H1 (cell line): ENCODE measurements at places on chromosomes 11 and 22.
A peak's percentile ranks its signal among the peaks of the same experiment; 100 is the strongest.

GRCh38 chr11:130330101-130330684 lies 15.5 kb upstream of the ZBTB44 start:
- no peak overlapping the region for H3K4me3 ChIP-seq
- no peaks in the 10 kb centered on the region for H3K4me1 ChIP-seq
- H3K27ac ChIP-seq, result no peak overlapping the region
- no peaks in the 10 kb centered on the region for H3K27me3 ChIP-seq
- H3K36me3 ChIP-seq, result no peaks in the 10 kb centered on the region

GRCh38 chr11:68813773-68814172 lies 27.9 kb downstream of the CPT1A start:
- no peaks in the 10 kb centered on the region for H3K4me1 ChIP-seq
- no peaks in the 10 kb centered on the region for H3K27me3 ChIP-seq
- H3K36me3 ChIP-seq, result no peaks in the 10 kb centered on the region
- no peak overlapping the region for H3K4me3 ChIP-seq
- no peak overlapping the region for H3K27ac ChIP-seq

DNA sequence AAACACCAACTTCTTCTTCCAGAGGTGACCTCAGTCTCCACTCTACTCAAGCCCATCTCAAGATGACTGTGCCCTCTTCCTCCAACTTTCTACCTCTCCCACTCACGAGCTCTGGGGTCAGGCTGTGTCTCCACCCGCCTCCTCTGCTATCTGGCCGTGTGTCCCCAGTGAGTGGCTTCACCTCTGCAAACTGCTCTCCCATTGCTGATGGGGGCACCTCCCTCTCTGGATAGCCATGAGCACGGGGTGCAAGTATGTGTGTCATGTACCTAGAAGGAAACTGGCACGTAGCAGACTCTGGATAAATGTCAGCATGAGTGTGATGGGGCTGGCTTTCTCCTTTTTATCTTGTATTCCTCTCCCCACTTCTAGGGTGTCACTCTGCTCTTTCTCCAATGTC lies 18.3 kb upstream of the RAC2 start:
- no peaks in the 10 kb centered on the region for H3K27me3 ChIP-seq
- DNase-seq, result no peak
- no peak overlapping the region for H3K4me3 ChIP-seq
- H3K36me3 ChIP-seq, result no peaks in the 10 kb centered on the region
- H3K27ac ChIP-seq, result no peak overlapping the region

DNA sequence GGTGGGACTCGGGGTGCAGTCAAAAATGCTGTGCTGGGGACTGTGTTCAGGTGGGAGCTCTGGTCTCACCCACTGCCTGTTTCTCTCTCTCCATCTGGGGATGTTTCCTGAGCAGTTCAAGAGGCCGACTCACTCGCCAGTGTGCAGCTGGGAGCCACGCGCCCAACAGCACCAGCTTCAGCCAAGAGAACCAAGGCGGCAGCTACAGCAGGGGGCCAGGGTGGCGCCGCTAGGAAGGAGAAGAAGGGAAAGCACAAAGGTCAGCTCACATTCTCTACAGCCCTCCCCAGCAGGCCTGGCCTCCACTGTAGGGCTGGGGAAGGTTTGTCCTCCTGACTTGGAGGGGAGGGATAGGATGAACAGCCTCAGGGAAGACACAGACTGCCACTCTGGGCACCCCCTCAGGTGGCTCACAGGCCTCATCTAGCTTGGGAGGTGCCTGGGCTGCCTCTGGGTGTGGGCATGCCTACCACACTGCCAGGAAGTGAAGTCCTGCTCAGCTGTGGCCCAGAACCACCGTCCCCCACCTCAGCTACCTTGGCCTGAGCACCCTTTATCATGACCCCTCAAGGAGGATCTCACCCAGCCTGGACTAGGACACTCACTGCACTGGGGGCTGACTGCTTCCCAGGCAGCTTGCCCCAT lies 13.0 kb downstream of the TUB start:
- H3K27me3 ChIP-seq, result no peaks in the 10 kb centered on the region
- H3K4me1 ChIP-seq, result no peaks in the 10 kb centered on the region
- DNase-seq, result no peak
- no peak overlapping the region for H3K27ac ChIP-seq
- H3K4me3 ChIP-seq, result no peak overlapping the region
- peaks cover 17% of the 10 kb centered on the region for H3K36me3 ChIP-seq

DNA sequence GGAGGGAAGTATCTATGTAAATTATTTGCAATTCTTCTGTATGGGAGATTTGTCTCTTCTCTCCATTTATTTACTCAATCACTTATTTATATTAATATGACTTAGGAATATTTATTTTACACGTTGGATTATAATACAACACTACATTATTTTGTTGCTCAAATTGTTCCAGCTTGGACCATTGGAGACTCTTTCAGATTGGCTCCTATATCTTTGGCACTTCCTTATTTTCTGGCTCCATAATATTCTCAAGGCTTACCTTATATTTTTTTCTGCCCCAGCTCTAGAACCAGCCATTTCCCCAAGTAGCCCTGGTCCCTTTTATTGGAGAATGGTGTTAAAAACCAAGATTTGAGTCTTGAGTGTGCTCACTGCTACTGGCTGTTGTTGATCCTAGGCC lies 101.9 kb downstream of the LRRC32 start:
- H3K27ac ChIP-seq, result no peak overlapping the region
- no peaks in the 10 kb centered on the region for H3K36me3 ChIP-seq
- no peak for DNase-seq
- H3K4me1 ChIP-seq, result no peaks in the 10 kb centered on the region
- no peaks in the 10 kb centered on the region for H3K27me3 ChIP-seq
- no peak overlapping the region for H3K4me3 ChIP-seq

GRCh38 chr11:18329196-18329870 lies 7.0 kb downstream of the GTF2H1 start:
- no peaks in the 10 kb centered on the region for H3K27me3 ChIP-seq
- H3K36me3 ChIP-seq, result peaks cover 12% of the 10 kb centered on the region
- no peak overlapping the region for H3K27ac ChIP-seq
- DNase-seq, result no peak

GRCh38 chr11:36492724-36493304 lies 17.3 kb downstream of the TRAF6 start:
- no peak for DNase-seq
- no peak overlapping the region for H3K27ac ChIP-seq
- H3K36me3 ChIP-seq, result peaks cover 60% of the 10 kb centered on the region
- no peaks in the 10 kb centered on the region for H3K4me1 ChIP-seq
- no peaks in the 10 kb centered on the region for H3K27me3 ChIP-seq
- no peak overlapping the region for H3K4me3 ChIP-seq

- H3K27ac ChIP-seq, result no peak overlapping the region
- no peak for DNase-seq
- H3K36me3 ChIP-seq, result no peaks in the 10 kb centered on the region
- no peak overlapping the region for H3K4me3 ChIP-seq
Measured at GRCh38 chr22:25402501-25403283, 161.8 kb upstream of the GRK3 start.

- DNase-seq, result no peak
- no peaks in the 10 kb centered on the region for H3K4me1 ChIP-seq
- no peak overlapping the region for H3K27ac ChIP-seq
- no peak overlapping the region for H3K4me3 ChIP-seq
Measured at GRCh38 chr11:93704237-93704636, 37.1 kb downstream of the TAF1D start.

DNA sequence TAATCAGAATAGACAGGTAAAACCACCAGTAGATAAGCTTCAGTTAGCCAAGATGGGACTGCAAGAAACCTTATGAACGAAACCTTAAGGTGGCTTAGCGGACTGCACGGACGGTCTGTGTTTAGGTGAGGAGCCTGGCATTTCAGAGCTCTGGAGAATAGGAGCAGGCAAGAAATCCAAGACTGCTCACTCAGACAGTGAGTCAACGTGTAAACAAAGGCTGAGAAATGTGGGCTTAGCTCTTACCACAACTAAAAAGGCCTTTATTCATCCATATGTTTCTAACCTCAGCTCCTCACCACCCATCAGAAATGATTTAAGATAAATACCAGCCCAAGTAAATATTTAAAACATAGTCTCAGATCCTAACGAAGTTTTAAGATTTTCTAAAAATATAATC lies 657.7 kb downstream of the OPCML start:
- no peaks in the 10 kb centered on the region for H3K36me3 ChIP-seq
- no peak overlapping the region for H3K4me3 ChIP-seq
- DNase-seq, result no peak
- H3K27ac ChIP-seq, result no peak overlapping the region
- no peaks in the 10 kb centered on the region for H3K4me1 ChIP-seq

DNA sequence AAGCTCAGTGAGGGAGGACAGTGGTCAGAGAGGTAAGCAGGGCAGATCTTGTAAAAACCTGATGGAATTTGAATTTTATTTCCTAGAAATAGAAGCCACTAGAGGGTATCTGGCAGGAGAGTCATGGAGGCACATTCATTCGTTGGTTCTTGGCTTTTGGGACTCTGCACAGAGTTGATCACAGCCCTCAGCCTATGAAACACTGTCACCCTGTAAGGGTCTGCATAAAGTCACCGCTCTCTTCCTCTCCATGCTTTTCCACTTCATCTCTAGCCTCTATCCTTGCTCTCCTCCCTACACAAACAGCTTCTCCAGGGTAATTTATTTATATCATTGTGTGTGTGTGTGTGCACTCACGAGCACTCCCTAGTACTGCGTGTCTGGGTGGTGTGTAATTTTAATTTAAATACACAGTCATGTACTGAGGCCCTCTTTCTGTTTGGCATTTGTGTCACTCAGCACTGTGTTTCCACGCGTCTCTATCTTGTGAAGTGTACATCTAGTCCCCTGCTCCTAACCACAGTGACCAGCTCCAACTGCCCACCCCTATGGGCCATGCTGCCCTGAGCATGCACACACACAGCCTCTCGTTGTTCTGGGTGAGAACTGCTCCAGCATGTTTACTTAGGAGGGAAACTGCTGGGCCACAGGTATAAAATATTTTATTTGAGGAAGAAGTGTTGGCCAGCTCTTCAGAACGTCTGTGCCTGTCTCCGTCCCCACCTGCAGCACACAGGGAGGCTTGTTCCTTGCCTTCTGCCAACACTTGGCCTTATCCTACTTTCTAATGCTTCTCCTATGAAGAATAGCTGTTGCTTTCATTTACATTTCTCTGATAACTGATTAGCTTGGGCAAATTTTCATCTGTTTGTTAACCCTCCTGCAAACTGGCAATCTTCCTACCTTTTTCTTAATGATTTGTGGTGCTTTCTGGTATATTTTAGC lies 4.5 kb downstream of the KCNQ1OT1 start:
- no peaks in the 10 kb centered on the region for H3K27me3 ChIP-seq
- no peak overlapping the region for H3K27ac ChIP-seq
- peaks cover 3% of the 10 kb centered on the region; the same call in 1 of the 2 replicates for H3K36me3 ChIP-seq

DNA sequence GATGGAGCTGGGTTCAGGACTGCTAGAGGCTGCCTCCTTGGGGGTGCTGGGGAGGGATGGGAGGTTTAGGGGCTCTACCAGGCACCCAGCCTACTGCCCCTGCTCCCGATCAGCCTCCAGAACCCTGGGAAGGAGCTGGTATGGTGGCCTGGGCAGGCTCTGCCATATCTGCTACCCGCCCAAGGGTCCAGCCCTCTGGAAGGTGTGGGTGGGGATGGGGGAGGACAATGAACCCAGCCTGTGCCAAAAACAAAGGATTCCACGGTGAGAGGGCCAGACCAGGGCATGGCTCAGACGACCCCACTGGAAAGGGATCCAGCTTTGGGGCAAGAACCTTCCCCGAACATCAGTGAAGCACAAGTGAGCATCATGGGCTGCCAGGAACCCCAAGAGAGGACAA lies 3.0 kb downstream of the CASTOR1 start:
- H3K27ac ChIP-seq, result no peak overlapping the region
- no peak overlapping the region for H3K4me3 ChIP-seq
- H3K4me1 ChIP-seq, result no peaks in the 10 kb centered on the region
- no peaks in the 10 kb centered on the region for H3K27me3 ChIP-seq
- no peak for DNase-seq
- no peaks in the 10 kb centered on the region for H3K36me3 ChIP-seq

- H3K4me3 ChIP-seq, result peak overlapping the region; percentile 60
- no peak overlapping the region for H3K27ac ChIP-seq
- peaks cover 16% of the 10 kb centered on the region; the same call in 1 of the 2 replicates for H3K4me1 ChIP-seq
- DNase-seq, result no peak
- peaks cover 8% of the 10 kb centered on the region; the same call in 1 of the 2 replicates for H3K36me3 ChIP-seq
Measured at GRCh38 chr11:65919573-65920371, 546 bp downstream of the DRAP1 start.

- H3K36me3 ChIP-seq, result no peaks in the 10 kb centered on the region
- no peaks in the 10 kb centered on the region for H3K4me1 ChIP-seq
- no peaks in the 10 kb centered on the region for H3K27me3 ChIP-seq
- H3K4me3 ChIP-seq, result no peak overlapping the region
- DNase-seq, result peak; percentile 62
Measured at GRCh38 chr11:113884361-113884836, 9.0 kb upstream of the USP28 start.

DNA sequence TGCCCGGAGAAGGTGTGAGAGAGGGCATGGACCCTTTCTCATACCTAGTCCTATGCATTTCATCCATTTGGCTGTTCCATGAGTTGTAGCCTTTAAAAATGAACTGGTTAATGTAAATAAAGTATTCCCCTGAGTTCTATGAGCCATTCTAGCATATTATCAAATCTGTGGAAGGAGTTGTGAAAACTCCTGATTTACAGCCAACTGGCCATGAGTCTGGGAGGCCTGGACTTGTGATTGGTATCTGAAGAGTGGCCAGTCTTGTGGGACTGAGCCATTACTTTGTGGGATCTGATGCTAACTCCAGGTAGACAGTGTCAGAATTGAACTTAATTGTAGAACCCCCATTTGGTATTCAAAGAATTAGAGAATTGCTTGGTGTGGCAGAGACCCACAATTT lies 48.4 kb downstream of the FAM118A start:
- no peak overlapping the region for H3K27ac ChIP-seq
- H3K4me3 ChIP-seq, result no peak overlapping the region
- no peaks in the 10 kb centered on the region for H3K27me3 ChIP-seq
- no peaks in the 10 kb centered on the region for H3K36me3 ChIP-seq

DNA sequence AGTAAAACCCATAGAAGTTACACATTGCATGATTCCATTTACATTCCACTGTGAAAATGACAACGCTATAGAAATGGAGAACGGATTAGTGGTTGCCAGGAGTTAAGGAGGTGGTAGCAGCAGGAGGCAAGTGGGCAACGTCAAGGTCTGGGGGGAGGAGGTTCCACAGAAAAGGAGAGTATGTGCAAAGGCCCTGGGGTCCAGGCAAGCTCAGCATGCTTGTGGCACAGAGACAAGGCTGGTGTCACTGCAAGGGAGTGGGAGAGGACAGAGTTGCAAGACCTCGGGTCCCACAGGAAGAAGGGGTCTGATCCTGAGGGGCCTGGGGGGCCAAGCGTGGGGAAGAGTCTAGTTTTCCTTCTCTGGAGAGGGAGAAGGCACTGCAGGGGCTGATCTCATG lies 240.8 kb downstream of the MN1 start:
- no peaks in the 10 kb centered on the region for H3K4me1 ChIP-seq
- H3K27ac ChIP-seq, result no peak overlapping the region
- no peak for DNase-seq
